ENCODE measurements at places on chromosomes 2 and 18. TPM values are rescaled to one million over a fixed set of nuclear protein-coding genes. Genes with fewer than 3 reads are reported as not detected.
A peak's percentile ranks its signal among the peaks of the same experiment; 100 is the strongest.

- DNase-seq: no peak
Measured at GRCh38 chr18:23169673-23170044, 34.4 kb downstream of the CABLES1 start.

DNA sequence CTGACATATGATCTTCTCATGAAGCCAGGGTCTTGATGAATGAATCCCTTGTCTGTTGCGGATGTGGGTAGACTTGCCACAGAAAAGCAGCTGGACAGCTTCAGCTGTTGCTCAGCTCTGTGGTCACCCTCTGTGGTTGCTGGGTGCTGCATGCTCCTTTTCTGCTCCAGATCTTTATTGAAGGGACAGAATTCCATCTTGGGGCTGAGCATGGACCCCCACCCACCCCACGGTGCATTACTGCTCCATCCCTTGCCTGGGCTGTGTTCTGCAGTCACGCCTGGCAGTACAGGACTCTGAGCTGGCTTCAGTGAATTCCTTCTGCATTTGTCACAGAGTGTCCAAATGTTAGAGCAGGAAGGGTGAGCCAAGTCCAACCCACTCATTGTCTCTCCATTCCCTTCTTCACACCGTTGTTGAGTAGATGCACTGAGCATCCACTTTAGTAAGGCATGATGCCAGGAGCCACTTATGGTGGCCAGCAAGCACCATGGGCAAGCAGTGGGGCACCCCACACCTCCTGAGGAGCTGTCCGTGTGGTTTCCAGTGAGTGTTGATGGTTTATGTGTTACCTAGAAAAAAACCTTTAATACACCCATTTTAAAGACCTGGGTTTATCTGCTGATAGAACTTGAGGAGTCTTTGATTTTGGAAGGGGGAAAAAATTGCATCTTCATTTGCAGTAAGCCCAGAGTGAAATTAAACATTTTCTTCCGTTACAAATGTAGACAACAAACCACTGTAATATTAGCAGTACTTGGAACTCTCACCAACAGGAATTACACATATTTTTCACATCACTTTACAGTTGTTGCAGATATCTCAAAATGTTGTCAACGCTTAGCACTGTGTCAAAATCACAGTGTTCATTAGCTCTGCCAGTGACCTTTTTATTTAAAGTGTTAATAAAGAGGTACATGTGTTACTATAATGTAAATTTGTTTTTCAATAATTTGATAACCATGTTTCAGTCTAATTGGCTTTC lies 14.7 kb upstream of the ITGB6 start:
- no peak for DNase-seq

- no peak for DNase-seq
Measured at GRCh38 chr2:224968051-224968450, 74.2 kb downstream of the DOCK10 start.

GRCh38 chr18:44764863-44765262 lies 84.2 kb downstream of the SETBP1 start:
- no peak for DNase-seq

GRCh38 chr2:171081649-171082111 lies 79.0 kb downstream of the TLK1 start:
- DNase-seq: no peak

GRCh38 chr2:64657411-64657810 lies 3.7 kb upstream of the SERTAD2 start:
- no peak for DNase-seq

DNA sequence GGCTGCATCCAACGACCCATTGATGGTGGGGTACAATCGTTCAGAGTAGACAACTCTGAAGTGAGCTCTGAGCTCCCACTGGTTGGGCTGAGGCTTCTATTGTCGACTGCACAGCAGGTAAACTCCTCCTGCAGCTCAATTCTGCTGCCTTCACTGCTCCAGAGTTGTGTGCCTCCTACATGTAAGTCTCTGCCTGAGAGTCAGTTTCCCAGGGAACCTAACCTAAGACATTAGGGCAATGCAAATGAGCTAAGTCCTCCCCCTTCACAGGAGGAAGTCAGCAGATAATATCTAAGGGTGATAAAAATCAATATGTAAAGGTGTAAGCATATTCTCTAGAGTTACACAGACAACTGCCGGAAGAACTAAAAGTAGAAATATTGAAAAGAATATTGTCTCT lies 22.5 kb upstream of the ACYP2 start:
- DNase-seq: no peak

- no peak for DNase-seq
Measured at GRCh38 chr2:64221935-64222334, 77.7 kb upstream of the PELI1 start.

GRCh38 chr2:164711766-164712138 lies 90.5 kb upstream of the GRB14 start:
- no peak for DNase-seq

DNA sequence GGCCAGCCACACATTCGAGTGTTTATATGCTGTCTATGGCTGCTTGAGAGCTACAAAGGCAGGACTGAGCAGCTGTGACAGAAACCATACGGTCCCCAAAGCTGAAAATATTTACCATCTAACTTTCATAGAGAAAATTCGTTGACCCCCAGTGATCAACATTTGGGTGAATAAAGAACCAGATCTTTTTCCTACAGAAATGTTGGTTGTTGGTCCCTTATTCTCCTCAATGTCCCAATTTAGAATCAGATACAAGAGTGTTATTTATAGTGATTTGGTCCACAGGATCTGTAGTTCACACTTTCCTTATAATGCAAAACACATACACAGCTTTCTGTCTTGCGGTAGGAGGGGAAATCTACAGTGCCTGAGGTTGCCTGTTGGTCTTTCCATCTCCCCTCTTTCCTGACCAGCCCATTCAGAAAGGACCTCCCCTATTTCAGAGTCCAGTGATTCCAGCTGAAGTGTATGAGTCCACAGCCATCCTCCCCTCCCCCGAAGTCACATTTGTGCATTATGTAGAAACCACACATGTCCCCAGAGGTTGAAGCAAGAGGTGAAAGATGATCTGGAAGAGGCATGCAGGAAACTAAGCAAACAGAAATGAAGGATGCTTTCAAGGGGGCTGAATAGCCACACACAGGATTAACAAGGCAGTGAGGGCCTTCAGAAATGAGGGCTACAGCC lies 61.9 kb downstream of the SPRED2 start:
- no peak for DNase-seq

- no peak for DNase-seq
Measured at GRCh38 chr18:10417664-10418063, 36.8 kb upstream of the APCDD1 start.

- peak; percentile 78 for DNase-seq
Measured at GRCh38 chr2:112690853-112691401, 29.9 kb upstream of the NT5DC4 start.

- no peak for DNase-seq
Measured at GRCh38 chr2:30216157-30216556, 15.2 kb upstream of the LBH start.

- DNase-seq: peak; percentile 28
Measured at GRCh38 chr2:43387092-43388062, 161.0 kb upstream of the ZFP36L2 start.

DNA sequence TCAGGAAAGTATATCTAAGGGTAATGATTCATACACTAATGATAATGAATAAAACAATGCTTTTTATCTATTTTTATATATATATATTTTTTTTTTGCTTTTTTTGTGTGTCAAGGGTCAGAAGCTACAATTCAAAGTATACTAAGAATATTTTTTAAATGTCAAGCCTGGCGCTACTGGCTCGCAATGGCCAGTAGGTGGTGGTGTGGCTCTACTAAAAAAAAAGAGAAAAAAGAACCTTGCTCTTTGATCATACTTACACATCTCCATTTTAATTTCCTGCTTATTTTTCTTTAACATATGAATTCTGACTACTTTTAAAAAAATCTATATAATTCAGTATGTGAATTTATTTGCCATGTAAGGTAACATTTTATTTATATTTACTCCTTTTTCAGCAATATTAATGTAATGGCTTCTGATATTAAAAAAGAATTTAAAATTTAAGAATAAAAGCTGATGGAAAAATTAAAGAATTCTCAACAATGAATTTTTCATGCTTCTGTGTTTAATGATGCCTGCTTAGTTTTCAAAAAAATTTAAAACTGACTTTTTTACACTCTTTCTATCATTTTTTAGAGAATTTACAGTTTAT lies 232.9 kb downstream of the GULP1 start:
- DNase-seq: no peak

GRCh38 chr2:216057688-216058193 lies 23.9 kb downstream of the PECR start:
- peak; percentile 67 for DNase-seq

- DNase-seq: no peak
Measured at GRCh38 chr2:235303499-235304291, 190.1 kb upstream of the AGAP1 start.

DNA sequence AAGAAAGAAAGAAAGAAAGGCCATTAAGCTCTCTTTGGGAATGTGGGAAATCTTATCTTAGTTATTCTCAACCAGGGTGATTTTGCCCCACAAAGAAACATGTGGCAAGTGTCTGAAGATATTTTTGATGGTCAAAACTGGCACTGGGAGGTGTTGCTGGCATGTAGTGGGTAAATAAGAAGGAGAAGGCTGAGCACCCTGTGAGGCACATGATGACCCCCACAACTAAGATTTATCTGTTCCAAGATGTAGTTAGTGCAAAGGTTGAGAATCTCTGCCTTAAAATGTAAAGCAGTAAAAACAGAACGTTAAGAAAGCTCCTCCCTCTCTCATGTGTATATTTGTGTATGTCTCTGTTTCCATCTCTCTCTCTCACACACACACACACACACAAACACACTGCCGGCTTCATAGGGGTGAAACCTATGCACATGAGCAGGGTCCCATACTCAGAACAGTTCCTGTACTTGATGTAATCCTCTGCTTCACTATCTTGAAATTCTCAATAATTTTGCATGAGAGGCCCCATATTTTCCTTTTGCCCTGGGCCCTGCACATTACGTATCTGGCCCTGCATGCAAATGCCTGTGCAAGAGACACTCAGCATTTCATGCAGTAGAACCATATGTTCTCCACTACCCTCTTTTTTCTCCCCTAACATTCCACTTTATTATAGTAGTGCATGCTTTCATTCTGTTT lies 94.3 kb downstream of the MREG start:
- DNase-seq: no peak

DNA sequence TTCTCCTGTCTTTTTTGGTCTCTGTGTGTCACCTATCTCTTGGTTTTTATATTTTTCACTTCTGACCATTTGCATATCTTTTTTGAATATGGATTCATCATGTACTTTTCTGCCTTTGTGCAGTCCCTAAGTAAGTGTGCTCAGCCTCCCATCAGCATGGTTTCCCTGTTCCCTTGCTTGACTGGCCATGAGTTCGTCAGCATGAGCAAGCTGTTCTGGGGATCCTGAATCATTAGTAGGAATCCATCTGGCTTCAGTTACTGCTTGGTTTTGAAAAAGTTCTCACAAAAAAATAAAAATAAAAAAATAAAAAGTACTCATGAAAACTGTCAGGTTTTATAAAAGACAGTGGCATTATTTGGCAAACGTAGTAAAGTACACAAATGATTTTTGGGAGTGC lies 144.1 kb downstream of the NCOA1 start:
- DNase-seq: no peak

GRCh38 chr18:68399721-68400120 lies 315.2 kb downstream of the TMX3 start:
- no peak for DNase-seq

DNA sequence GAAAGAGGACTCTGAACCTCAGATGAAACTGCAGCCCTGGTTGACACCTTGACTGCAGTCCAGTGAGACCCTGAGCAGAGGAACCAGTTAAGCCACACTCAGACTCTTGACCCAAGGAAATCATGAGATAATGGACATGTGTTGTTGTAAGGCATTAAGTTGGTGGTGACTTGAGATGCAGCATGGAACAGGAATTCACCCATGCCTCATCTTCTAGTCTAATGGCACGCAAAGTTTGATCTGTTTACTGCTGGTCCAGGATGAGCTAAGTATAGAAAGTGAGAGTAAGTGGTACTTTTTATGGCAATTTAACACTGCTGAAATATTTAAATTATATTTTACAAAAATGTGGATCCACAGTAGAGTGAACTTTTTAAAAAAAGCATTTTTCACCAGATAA lies 51.3 kb upstream of the LTBP1 start:
- DNase-seq: no peak

DNA sequence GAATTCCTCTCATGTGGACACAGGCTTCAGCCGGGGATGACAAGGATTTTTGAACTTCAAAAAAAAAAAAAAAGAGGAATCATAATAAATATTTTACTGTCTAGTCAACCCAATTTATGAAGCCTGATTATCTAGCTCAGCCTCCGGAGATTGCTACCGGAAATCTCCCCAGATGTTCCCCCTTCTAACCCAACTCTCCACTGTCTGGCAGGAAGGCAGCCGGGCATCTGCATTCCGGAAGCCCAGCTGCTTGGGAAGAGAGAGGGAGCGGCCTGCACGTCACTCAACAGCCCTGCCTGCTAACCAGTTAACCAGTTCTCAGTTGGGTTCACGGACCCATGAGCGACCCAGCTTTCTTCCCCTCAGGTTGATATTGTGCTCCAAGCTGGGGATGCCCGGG lies 87.2 kb upstream of the POU3F3 start:
- DNase-seq: no peak

GRCh38 chr2:102235491-102235890 lies 48.7 kb downstream of the IL1RL2 start:
- no peak for DNase-seq

- DNase-seq: no peak
Measured at GRCh38 chr2:109478906-109479493, 134.8 kb downstream of the SEPTIN10 start.

GRCh38 chr18:3209859-3210569 lies 9.8 kb downstream of the MYOM1 start:
- no peak for DNase-seq

The INHBB gene
- total RNA-seq: 0.47 TPM

The KRTCAP3 gene
- total RNA-seq: 90.0 TPM

The CCBE1 gene
- 8.0 TPM for total RNA-seq

The SLC8A1 gene
- 22.6 TPM for total RNA-seq

The OTOF gene
- not detected for total RNA-seq

The CROCC2 gene
- 0.06 TPM for total RNA-seq

The KLHL29 gene
- 4.6 TPM for total RNA-seq

The PROKR1 gene
- total RNA-seq: not detected

The SCN3A gene
- total RNA-seq: 0.43 TPM

The STPG4 gene
- 0.47 TPM for total RNA-seq

The GRB14 gene
- 1.2 TPM for total RNA-seq

The PRKAG3 gene
- total RNA-seq: not detected

The ZRANB3 gene
- 3.2 TPM for total RNA-seq

The UGT1A6 gene
- 6.4 TPM for total RNA-seq

The CSRNP3 gene
- 2.7 TPM for total RNA-seq

The USP40 gene
- total RNA-seq: 27.9 TPM

The ILKAP gene
- 32.7 TPM for total RNA-seq

All from left colon (tissue), 2 donors.